Stimulated activated CD4-positive, alpha-beta T cell treated with anti-CD3 and anti-CD28 coated beads, Interleukin-15, amount 100 ng/mL, for 24 hours (primary cell): ENCODE measurements at places on chromosomes 2 and 18.

GRCh38 chr2:239966853-239967552, 58.1 kb downstream of the NDUFA10 start:
- DNase-seq: no peak

DNA sequence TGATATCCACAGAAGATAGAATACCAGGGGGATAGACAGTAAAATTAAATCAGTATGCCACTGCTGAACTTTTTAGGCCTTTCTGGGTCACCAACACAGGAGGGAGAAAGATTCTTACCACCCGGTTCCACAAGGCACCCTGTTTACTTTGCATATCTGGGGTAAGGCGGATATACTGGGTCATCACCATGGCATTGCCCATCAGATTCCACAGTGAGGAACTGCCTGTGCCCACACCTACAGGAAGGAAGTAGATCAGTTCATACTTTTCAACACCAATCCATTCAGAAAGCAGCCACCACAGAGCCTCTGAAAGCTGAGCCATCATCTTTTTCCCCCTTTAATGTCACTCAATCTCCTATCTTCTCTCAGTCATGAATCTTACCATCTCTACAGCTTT, 2.0 kb downstream of the LMAN2L start:
- DNase-seq: no peak

DNA sequence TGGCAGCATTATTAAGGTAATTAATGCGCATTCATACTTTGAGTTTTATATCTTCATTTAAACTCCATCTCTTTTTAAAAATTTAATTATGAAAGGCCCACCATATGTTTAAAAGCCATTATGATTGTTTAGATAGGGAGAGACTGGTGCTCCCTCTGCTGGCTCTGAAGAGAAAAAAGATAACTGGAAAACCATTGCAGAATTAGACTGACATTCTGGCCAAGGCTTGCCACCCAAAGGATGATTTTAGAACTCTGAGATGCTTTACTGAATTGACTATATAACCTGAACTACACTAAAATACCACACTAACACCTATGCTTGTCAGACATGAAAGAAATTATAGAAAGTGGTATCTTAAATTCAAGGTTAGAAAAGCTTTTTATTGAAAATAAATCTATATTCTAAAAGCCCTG, 127.6 kb upstream of the SPOPL start:
- no peak for DNase-seq

GRCh38 chr2:105243961-105244360, 2.4 kb downstream of the GPR45 start:
- no peak for DNase-seq

- DNase-seq: no peak
These were observed 129.4 kb upstream of the ATP5MC3 start for GRCh38 chr2:175310813-175311504.

DNA sequence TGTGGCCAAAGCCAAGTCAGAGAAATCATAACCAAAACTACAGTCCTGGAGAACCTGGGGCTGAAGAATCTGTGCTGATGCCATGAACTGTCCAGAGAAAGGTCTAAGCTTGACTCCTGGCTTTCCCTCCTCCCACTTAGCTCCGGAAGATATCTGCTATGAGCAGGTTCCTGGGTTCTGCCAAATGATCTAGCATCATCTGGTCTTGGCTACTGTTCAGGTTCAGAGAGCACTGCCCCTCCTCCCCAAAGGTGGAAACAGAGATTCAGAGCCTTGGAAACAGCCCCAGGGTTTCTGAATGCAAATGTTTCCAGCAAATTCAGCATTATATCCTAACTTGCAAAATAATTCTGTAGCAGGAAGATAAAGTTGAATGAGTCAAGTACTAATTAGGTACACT, 219.2 kb upstream of the SP5 start:
- DNase-seq: no peak

DNA sequence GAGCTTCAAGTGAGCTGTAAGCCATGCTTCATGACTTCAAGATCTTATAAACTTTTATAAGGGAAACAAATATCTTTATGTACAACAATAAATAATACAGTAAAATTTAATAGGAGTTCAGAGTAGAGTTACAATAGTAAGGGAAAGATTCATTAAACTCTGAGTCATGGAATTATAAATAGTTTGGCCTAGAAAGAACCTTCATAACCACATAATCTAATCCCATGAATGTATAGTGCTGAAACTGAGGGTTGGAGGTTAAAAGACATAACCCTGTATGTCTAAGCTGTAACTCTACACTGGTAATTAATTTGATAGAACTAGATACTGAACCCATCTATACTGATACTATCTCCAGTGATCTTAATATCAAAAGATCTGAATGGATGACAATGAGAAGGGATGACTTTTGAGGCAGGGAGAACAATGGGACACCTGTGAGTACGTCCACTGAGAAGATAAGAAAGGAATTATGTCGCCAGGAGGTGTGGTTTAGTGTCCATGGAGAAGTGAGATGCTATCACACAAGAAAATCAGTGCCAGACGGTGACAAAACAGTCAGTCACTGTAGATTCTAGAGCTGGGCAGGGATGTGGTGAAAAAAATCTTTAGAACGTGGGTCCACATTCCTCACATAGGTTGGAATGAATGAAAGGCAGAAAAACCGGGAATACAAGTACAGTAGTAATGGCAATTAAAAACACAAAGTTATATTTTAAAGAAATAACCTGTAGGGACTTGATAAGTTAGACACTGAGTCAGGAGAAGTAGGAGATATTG, 1.1 kb downstream of the IL1F10 start:
- DNase-seq: no peak

- DNase-seq: no peak
These were observed 39.9 kb upstream of the REG3G start for GRCh38 chr2:78985558-78985957.

GRCh38 chr2:10523406-10524189, 75.5 kb upstream of the ODC1 start:
- no peak for DNase-seq

GRCh38 chr18:68797871-68798270, at the start of gene CCDC102B:
TSS of gene CCDC102B (plus strand) at chr18:68798080. CDS start at chr18:68836764, 38,684 bp downstream.
- no peak for DNase-seq

DNA sequence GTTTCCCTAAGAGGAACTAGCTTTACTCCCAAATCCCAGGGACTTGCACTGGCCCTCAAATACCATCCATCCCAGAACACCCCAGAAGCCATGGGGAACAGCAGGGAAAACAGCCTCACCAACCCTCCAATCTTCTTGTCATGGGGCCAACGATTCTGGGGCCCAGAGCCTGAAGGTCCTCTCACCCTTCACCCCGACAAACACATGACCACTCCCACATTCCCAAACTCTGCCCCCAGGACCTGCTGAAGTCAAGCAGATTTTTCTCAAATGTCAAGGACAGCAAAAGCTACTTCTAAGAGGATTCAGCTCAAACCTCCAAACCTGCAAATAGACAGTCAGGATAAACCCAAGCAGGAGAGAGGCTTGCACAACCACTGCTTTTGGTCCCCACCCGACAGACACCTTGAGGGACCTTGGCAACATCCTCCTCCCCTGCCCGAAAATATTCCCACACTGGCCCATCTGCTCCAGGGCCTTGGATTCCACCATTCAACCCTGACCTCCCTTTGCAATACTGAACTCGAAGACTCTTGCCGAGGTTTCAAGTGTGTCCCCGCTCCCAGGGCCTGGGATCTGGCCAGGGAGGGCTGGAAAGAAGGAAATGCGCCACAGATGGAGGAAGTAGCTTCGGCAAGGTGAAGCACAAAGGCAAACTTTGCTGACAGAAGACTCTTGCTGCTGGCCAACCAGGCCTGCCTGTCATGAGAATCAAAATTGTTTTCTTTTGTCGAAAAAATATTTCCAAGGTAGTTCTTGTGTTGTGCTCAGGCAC, 143.3 kb downstream of the ZFP36L2 start:
- DNase-seq: no peak

GRCh38 chr2:43948370-43948769, 47.4 kb downstream of the LRPPRC start:
- no peak for DNase-seq

- no peak for DNase-seq
These were observed 348.0 kb downstream of the GPD2 start for GRCh38 chr2:156784020-156784701.

DNA sequence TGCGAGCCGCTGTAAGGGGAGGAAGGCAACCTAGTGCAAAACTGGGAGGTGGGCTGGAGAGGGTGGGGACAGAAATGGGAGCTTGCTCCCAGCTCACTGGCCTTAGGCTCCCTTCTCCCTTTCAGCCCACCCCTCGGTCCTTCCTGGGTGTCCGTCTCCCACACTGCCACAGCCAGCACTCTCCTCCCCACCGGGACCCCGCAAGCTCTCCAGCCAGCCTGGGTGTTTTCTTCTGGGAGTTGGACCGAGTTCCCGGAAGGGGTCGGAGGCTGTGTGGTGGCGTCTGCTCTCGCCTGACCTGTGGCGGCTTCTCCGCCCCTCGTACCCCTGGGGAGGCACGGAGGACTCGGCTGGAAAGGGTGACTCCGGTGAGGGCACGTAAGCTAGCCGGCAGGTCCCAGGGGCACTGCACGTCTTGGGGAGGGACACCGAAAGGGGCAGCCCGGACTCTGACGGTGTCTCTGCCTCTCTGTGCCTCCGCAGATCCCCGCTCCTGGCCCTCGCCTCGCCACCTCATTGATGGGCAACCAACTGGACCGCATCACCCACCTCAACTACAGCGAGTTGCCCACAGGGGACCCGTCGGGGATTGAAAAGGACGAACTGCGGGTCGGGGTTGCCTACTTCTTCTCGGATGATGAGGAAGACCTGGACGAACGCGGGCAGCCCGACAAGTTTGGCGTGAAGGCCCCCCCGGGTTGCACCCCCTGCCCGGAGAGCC, 1.1 kb downstream of the LRATD1 start:
- DNase-seq: peak; percentile 1

- DNase-seq: no peak
These were observed 234.8 kb upstream of the SMAD2 start for GRCh38 chr18:48165111-48165866.

DNA sequence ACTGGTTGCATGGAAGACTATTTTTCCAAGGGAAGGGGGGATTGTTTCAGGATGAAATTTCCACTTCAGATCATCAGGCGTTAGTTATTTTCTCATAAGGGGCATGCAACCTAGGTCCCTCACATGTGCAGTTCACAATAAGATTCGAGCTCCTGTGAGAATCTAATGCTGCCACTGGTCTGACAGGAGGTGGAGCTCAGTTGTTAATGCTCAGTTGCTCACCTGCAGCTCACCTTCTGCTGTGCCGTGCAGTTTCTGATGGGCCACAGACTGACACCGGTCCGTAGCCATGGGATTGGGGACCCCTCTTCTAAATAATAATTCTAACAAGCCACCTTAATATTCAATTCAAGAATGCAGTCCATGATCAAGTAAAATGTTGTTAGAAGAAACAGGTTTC, 34.9 kb downstream of the PLCL1 start:
- DNase-seq: no peak

DNA sequence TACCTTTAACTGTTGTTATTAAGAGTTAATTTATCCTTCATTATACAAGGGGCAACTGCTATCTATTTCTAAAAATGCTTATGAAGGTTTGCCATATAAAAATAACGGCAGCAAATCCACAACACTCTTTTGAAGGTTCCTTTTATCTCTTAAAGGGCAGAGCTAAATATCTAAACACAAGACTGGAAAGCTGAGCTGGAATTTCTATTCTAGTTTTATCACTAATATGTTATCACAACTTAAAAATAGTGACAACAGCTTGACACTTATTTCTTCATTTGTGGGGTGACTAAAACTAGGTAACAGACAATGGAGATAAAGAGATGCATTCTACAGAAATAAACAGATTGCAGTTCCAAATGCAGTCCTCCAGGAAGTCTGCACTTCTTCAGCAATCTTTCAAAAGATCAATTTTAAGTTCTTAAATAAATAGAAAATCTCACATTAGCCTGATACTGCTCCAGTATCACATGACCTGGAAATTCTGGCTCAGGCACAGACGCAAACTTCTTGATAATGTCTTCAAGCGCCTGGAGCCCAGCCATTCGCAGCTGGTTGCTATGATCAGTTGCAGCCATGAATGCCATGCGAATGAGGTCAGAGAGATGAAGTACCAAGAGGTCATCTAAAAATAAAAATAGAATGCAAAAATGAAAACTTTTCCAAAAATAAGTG, 54.0 kb upstream of the STRN start:
- DNase-seq: no peak

- DNase-seq: no peak
These were observed 128.2 kb downstream of the KCNH7 start for GRCh38 chr2:162710287-162710890.
